Astrocyte (in vitro differentiated cells and primary cell): ENCODE measurements at places on chromosomes 16 and 17. TPM values are rescaled to one million over a fixed set of nuclear protein-coding genes. Genes with fewer than 3 reads are reported as not detected.

Gene CCL5
- 71.3 and 95.8 TPM in 2 replicates for total RNA-seq

GRCh38 chr16:20859699-20860098 lies 40.5 kb downstream of the DCUN1D3 start:
- no peak overlapping the region for H3K4me3 ChIP-seq
- peaks cover 12% of the 10 kb centered on the region for H3K36me3 ChIP-seq
- H3K27ac ChIP-seq: no peak overlapping the region
- no peaks in the 10 kb centered on the region for H3K4me1 ChIP-seq

DNA sequence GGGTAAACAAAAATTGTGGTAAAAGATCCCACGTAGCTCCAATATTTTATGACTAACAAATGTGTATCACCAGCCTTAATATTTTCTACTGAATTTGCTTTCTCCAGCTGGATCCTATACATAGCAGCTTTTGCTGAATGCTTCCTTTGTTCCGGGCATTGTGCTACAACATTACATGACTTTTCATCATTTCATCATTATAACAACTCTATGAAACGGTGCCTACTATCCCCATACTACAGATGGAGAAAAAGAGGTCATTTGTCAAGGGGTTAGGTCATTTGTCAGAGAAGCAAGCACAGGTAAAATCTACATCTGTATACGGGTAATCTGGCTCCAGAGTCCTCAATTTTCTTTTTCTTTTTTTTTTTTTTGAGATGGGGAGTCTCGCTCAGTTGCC lies 74.3 kb downstream of the KANSL1 start:
- H3K27ac ChIP-seq: no peak overlapping the region
- no peaks in the 10 kb centered on the region for H3K27me3 ChIP-seq
- no peak for DNase-seq
- H3K4me1 ChIP-seq: no peaks in the 10 kb centered on the region
- H3K36me3 ChIP-seq: no peaks in the 10 kb centered on the region
- H3K4me3 ChIP-seq: no peak overlapping the region

DNA sequence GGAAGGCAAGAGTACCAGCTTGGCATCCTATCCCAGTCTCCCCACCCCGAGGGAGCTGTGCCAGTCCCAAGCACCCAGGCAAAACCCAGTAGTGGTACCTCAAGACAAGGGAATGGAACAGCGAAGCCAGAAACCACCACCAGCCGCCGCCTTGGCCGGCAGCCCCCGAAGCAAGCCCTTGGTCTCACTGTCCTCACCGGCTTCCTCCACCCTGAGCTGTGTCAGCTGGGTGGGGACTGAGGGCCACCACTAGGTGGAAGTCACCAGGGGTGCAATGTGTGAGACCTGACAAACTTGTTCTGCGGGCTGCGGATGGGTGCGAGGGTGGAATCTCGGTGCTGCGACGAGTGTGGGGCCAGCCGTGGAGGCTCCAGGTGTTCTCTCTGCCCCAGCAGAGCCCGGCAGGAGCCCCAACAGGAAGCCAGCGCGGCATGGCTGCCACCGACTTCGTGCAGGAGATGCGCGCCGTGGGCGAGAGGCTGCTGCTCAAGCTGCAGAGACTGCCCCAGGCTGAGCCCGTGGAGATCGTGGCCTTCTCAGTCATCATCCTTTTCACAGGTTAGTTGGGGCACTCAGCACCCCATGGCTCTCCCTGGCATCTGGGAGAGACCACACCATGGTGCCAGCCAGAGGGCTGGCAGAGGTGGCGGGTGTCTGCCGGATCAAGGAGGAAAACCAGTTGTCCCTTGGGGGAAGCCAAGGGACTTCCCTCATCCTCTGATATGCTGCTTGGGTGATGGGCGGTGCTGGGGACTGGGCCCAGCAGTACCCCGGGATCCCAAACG lies 6.7 kb downstream of the SMIM5 start:
- no peaks in the 10 kb centered on the region for H3K4me1 ChIP-seq
- no peaks in the 10 kb centered on the region for H3K27me3 ChIP-seq
- no peaks in the 10 kb centered on the region for H3K36me3 ChIP-seq
- no peak overlapping the region for H3K4me3 ChIP-seq
- no peak overlapping the region for H3K27ac ChIP-seq

GRCh38 chr17:1158879-1159278 lies 20.9 kb downstream of the ABR start:
- peak overlapping the region; percentile 74 for H3K27ac ChIP-seq
- peak; percentile 96 for DNase-seq
- no peaks in the 10 kb centered on the region for H3K36me3 ChIP-seq
- H3K27me3 ChIP-seq: no peaks in the 10 kb centered on the region

Gene SEPTIN12
- 4.4 and 5.9 TPM in 2 replicates for total RNA-seq
